ENCODE measurements at places on chromosomes 3 and 15.

GRCh38 chr15:59524331-59524731, 86.3 kb downstream of the FAM81A start:
- no peak for DNase-seq

- no peak for DNase-seq
Observed at GRCh38 chr3:139676632-139677387, 962 bp downstream of the NMNAT3 start.

DNA sequence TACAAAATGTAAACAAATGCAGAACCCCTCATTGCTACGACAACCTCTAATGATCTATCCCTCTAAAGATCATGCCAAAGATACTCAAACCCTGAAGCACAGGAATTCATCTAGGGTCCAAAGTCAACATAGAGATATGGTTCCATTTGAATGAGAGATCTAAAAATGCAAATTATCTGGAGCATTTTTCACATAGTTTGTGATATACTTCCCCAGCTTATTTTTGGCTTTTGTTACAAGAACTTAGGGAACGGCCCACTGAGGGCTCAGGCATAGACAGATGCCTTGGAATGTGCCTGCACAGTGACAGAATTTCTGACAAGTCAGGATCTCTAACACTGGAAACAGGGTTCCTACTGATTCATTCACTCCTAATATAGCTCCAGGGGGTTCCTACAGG, 258.9 kb upstream of the THBS1 start:
- no peak for DNase-seq

DNA sequence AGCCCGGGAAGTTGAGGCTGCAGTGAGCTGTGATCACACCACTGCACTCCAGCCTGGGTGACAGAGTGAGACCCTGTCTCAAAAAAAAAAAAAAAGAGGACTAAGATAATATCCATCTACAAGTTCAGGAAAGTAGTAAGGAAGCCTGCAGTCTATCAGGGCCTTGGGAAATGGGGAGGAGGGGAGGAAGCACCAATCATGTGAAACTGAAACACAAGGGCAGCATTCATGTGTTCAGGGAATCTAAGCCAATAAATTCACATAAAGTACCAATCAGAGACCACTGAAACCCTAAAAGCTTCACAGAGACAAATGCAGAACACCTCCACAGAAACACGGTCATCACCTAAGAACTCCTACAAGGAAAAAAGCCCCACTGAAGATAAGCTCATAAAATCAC, 22.9 kb upstream of the HHATL start:
- no peak for DNase-seq

DNA sequence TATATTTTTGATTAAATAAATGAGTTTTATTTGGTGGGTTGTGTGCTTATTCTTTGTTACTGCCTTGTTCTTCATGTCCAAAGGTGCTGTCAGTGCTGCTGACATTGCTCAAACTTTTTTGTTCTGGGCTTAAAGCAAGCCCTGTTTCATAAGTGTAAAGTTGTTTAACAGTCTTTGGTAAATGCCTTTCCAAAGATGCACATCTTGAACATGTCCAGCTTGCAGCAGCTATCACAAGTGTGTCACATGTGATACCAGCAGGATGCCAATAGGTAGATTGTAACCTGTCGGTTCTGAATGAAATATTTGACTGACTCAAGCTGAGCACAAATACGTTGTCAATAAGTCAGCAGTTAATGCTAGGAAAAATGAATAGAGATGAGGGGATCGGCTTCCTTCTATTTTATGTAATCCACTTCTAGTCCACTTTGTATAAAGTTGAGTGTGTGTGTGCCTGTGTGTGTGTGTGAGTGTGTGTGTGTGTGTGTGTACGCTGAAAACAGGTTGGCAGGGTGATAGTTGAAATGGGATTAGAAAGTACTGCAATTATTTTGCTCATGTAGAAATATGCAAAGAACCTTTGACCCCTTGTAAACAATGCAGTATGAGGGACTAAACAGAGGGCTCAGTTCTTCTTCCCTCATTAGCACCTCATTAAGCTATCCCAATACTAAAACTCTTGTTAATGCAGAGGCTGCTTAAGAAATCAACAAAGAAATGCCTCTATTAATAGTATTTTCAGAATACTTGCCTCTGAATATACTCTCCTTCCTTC, 986.5 kb downstream of the TUSC7 start:
- no peak for DNase-seq

- no peak for DNase-seq
Observed at GRCh38 chr3:108489776-108490175, 20.6 kb downstream of the MYH15 start.

GRCh38 chr3:194687638-194688199, 2.0 kb downstream of the FAM43A start:
- peak; percentile 66 for DNase-seq

GRCh38 chr3:72763751-72764440, 84.3 kb downstream of the SHQ1 start:
- DNase-seq = no peak

- DNase-seq = no peak
Observed at GRCh38 chr3:49666592-49666991, 7.6 kb upstream of the APEH start.

DNA sequence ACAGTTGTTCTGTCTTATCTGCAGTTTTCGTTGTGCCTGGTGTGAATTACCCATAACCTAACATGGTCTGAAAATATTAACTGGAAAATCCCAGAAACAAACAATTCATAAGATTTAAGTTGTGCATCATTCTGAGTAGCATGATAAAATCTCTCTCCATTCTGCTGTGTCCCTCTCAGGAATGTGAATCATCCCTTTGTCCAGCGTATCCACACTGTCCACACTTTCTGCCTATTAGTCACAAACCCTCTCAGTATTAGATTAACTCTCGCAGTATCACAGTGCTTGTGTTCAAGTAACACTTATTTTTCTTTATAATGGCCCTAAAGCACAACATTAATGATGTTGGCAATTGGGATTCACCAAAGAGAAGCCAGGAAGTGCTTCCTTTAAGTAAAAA, 203.2 kb downstream of the CGGBP1 start:
- DNase-seq = no peak

- DNase-seq = no peak
Observed at GRCh38 chr3:58022490-58022889, 14.3 kb downstream of the FLNB start.

- DNase-seq = no peak
Observed at GRCh38 chr3:175075269-175075668, 216.1 kb downstream of the NAALADL2 start.

GRCh38 chr3:167691366-167691765, 37.6 kb upstream of the WDR49 start:
- no peak for DNase-seq

Data from stimulated activated CD8-positive, alpha-beta memory T cell treated with anti-CD3 and anti-CD28 coated beads, Interleukin-4, amount 100 ng/mL, for 1 hour (primary cell).